ENCODE measurements at places on chromosomes 5 and 9.

DNA sequence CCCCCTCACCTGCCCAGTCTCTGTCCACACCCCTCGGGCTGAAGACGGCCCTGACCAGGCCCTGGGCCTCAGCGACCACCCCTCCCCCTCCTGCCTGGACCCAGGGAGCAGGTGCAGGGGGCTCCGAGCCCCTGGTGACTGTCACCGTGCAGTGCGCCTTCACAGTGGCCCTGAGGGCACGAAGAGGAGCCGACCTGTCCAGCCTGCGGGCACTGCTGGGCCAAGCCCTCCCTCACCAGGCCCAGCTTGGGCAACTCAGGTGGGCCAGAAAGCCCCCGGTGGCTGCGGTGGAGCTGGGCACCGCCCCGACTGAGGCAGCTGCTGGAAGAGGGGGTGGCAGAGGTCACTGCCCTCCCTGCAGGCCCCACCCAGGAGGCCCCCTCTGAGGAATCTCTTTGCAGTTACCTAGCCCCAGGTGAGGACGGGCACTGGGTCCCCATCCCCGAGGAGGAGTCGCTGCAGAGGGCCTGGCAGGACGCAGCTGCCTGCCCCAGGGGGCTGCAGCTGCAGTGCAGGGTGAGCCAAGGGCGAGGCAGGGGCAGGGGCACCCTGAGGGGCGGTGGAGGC lies 7.7 kb downstream of the ENTPD8 start:
- no peak for DNase-seq

GRCh38 chr5:158194561-158194976 lies 335.6 kb upstream of the CLINT1 start:
- no peak for DNase-seq

GRCh38 chr5:90368454-90369246 lies 40.9 kb downstream of the CETN3 start:
- no peak for DNase-seq

DNA sequence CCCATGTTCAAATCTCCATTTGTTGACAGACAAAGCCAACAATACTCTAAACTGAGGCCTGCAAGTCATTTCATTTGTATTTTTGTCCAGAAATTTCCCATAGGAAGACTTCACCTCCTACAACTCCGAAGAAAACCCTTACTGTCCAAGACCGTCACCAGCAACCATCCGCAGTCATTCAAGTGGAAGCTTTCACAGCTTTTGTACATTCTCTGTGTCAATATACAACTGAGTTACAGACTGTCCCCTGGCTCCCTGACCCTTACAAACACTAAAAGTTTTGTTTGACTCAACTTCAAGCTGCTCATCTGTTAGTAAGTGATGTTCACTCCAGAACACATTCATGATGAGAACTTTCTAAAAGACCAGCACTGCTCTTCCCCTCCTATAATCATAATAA lies 210.1 kb downstream of the DEPDC1B start:
- DNase-seq: no peak

DNA sequence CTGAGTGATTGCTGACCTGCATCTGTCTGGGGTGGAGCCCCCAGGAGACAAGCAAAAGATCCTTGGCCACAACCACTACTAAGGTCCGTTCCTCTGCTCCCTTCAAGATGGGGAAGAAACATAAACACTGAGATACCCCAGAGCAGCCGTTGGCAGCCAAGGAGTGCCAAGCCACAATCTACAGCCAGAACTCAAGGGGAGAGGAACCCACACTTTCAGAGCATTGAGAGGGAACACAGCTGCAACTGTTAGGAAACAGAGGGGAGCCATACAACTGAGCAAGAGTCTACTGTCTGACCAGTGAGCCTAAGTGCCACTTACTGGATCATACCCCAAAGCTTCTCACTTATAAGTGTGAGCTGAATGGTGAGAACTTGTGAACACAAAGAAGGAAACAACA lies 44.6 kb upstream of the ADRB2 start:
- no peak for DNase-seq

- no peak for DNase-seq
Observed at GRCh38 chr9:17116400-17116837, 18.4 kb upstream of the CNTLN start.

GRCh38 chr5:83377131-83377865 lies 94.2 kb upstream of the VCAN start:
- DNase-seq: no peak

DNA sequence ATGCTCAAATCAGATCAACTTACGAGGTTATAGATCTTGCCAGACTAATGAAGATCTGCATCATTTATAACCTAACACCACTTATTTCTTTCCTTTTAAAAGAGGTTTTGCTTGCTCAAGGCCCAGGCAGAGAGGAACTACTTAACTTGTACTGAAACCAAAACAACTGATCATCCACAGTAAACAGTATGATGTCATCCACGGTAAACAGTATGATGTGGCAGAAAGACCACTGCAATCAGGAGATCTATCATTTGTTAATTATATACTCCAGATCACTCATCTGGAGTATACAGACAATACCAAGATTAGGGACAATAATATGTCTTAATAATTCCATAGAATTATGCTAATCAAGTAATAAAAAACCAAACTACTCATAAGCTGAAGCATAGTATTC lies 116.8 kb downstream of the ADAMTS6 start:
- no peak for DNase-seq

DNA sequence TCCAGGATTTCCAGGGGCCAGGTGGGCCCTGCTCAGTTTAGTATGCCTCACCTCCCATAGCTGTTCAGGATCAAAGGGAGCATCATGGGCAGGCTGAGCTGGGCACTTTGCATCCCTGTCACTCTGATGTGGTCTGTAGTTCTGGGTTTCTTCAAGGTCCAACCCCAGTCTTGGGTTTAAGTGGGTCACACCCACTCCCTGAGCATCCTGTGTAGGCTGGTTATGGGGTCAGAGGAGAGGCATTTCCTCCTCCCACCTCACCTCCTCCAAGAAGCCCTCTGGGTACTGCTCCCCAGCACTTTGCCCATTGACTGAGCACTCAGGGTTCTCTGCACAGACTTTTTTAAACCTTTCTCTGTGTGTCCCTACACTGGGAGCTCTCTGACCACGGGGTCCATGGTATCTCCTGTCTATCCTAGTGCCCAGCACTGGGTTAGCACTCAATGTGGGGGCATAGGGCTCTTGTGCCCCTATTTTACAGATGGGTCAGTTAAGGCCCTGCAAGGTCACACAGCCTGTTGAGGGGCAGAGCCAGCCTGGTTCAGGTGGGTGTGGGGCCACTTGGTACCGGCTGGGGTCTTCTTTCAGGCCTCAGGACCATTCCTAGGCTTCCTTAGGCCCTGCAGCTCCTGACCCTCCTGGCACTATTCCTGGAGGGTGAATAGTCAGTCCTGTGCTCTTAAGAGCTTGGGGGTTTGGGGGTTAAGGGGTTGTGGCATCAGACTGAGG lies 19.0 kb downstream of the CXXC5 start:
- DNase-seq: no peak

DNA sequence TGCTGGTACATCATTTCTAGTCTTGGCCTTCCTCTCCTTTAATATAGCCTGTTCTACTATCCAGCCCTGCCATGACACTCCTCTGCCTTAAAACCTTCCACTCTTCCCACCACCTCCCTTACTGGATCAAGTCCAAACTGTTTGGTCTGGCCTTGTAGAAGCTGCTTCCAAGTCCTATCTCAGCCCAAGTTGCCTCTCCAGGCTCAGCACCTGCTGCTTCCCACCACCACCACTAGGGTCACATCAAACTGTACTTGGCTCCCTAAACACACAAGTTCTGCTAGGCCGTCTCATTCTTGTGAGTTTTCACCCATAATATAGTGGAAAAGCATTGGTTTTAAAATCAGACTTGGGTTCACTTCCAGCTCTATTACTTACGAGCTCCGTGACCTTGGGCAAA lies 1.4 kb downstream of the NDUFA8 start:
- DNase-seq: peak; percentile 37

DNA sequence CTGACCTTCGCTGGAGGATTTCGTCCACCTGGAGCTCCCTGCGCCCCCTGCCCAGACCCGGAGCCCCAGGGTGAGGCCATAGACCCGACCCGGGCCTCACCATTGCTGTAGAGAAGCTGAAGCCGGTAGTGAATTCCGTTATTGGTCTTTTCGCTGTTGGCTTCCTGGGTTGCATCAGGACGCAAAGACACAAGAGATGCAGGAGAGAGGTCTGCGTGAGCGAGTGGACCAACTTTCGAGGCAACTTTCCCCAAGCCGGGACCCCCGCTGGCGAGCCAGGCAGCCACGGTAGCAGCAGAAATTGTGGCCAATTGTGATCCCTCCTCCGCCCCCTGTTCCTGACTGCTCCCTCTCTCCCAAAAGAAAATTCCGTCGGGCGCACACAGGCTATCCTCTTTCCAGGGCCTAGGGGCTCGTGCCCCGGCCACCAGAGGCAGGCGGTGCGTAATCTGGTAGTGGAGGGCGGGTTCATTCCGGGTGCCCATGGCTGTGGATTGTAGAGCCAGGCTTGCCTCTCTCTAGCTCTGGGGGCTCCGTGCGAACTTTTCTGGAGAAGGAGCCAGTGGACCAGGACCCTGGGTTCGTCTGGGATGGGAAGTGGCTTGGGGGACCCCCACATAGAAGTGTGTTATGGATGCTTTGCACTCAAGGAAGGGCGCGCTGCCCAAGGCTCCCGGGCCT lies 3.3 kb downstream of the EBF1 start:
- no peak for DNase-seq

DNA sequence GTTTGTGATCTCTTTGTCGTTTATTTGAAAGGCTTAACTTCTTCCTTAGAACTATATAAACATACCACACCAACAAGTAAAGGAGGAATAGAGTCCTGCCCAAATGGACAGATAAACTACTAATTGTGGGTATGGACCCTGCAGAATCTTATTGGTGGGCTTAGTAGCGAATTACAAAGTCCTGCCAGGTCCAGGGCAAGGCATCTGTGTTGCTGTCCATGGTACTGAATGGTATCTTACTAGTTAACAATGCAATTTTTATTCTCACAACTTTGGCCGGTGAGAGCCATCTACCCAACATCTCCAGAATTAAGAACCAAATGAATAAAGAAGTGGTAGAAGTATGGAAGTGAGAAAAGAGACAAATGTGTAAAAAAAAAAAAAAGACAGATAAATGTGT lies 1782.4 kb upstream of the WWC1 start:
- no peak for DNase-seq

DNA sequence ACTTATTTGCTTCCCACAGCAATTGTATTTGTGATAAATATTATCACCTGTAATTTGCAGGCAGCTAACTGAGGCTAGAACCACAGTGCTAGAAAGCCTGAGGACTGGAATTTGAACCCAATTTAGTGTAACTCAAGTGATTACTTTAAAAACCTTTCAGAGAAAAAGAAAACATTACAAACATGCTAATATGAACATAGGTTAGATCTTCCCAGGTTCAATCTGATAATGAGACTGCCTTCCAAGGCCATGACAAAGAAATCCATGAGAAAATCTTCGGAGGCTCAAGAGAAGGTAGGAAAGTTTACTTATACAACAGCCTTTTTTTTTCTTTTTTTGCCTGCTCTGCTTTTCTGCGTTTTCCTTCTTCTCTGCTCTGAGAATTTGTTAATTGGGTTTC lies 620.6 kb upstream of the CCNG1 start:
- no peak for DNase-seq

DNA sequence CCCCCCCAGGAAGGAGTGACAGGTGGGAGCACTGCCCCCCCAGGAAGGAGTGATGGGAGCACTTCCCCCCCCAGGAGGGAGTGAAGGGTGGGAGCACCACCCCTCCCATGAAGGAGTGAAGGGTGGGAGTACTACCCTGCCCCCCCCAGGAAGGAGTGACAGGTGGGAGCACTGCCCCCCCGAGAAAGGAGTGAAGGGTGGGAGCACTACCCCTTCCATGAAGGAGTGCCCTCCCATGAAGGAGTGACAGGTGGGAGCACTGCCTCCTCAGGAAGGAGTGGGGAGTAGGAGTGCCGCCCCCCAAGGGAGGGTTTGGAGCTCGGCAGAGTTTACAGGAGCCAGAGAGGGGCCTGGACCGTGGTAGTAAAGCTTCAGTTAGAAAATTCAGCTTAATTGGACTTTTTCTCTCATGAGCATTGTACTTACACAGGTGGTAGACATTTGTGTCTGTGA lies 100.7 kb downstream of the CACNA1B start:
- no peak for DNase-seq

DNA sequence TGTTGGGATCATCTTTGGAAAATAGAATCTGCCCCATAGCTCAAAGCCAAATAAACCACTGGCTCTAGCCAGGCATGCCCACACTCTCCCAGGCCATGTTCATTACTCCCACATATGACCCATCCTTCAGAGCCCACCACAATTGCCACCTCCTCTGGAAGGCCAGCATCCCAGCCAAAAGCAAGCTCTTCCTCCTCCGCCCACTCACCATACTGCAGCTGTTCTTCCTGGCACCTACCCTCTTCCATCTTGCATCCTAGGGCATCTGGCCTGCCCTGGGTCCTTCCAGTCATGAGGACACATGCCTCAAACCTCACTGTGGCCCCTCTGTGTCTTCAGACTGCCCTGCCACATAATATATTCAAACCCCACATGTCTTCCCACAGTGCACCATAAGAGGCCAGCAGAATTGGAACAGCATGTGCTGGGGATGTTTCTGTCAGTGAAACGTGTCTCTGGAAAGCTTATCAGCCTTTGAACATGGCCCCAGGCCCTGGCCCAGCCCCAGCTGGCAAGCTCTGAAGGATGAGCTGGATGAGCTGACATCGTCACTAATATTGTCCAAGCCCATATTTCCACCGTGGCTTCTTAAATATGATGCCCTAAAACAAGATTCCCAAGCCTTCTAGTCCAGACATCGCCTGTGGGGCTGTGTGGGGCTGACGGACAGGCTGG lies 230.8 kb downstream of the AGTPBP1 start:
- no peak for DNase-seq

DNA sequence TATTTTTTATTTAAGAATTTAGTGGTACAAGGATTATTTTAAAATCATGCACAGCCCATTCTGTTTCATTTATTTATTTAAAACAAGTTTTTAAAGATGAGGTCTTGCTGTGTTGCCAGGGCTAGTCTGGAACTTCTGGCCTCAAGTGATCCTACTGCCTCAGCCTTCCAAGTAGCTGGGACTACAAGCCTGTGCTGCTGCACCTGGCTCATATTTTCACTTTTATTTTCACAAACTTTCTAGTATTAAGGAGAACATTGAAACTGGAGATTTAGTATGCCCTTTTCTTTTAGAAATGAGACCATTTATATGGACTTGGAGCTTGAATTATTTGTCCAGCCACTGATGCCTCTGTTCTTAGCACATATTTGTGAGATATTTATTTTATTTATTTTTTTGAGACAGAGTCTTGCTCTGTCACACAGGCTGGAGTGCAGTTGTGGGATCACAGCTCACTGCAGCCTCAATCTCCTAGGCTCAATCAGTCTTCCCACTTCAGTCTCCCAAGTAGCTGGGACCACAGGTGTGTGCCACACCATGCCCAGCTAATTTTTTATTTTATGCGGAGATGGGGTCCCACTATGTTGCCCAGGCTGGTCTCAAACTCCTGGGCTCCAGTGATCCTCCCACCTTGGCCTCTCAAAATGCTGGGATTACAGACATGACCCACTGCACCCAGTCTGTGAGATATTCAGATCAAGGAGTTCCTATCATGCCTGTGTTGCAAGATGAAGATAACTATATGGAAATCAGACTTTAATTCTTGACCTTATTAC lies 7.4 kb downstream of the DMXL1 start:
- no peak for DNase-seq

DNA sequence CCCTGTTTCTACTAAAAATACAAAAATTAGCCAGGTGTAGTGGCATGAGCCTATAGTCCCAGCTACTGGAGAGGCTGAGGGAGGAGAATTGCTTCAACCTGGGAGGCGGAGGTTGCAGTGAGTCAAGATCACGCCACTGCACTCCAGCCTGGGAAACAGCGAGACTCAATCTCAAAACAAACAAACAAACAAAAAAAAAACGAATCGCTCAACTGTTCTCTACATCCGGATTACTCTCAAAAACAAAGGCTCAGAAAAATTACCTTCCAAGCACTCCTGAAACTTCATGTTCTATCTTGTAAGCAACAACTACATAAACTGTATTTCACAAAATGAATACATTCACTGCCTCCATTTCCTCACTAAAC lies 14.0 kb downstream of the UBAP2 start:
- DNase-seq: no peak

All from activated T-cell treated with anti-CD3 and anti-CD28 coated beads, Interleukin-2, amount 50 U/mL, for 24 hours (primary cell).